ENCODE measurements at places on chromosomes 7 and 10.

DNA sequence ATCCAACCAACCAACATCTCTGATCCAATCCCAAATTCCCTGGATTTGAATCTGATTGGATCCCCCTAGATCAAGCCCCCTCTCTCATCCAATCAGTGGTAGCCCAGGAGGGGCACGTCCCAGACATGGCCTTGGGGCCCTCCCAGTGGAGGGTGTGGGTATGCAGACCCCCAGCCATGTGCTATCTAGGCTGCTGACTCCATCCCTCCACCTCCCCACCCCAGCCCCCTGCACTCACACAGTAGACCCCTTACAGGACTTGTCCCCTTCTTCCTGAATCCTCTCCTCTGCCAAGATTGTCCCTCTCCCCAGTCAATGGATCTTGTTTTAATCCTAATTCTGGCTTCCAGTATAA is 153.4 kb downstream of the OAT start:
- DNase-seq = no peak

- DNase-seq = no peak
Measured at GRCh38 chr7:137166363-137166762, 177.2 kb downstream of the PTN start.

DNA sequence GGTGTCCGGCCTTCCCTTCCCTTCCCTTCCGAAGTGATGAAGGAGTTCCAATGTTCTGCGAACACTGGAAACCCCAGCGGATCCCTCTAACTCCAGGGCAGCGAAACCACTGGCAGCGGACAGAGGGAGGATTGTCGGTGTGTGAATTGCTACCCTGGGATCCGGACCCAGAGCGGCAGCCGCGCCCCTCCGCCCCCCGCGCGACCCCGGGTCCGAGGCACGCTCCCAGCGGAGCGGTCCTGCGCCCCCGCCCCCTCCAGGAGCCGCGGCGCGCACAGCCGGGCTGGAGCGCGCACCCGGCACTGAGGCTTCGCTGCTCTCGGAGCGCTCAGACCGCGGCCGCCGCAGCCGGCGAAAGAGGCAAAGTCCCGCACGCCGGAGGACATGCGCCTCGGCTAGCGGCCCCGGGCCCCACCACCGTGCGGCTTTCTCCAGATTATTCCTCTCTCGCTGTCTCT is at the start of gene PTPRZ1:
PTPRZ1 (plus strand) TSS at position 331 of the 458 bp plus-strand sequence. CDS start 339 bp downstream, outside the sequence.
- no peak for DNase-seq

DNA sequence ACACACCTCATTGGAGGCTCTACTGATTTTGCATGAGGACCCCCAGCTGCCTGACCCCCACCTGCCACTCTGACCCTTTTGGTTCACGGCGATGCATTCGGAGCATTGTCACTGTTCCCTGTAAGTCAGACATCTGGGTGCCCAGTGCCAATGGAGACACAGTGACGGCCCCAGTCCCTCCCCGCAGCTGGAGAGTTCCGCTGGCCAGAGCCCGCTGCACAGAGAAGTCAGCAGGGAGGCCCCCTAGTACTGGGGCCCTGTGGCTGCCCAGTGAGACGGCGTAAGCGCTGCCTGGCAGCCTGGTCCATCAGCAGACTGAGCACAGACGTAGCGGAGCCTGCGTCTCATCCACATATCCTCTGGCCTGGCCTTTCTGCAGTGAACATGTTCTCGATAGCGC is 77.5 kb downstream of the NKX6-2 start:
- DNase-seq = no peak

GRCh38 chr7:111743244-111743847 is 181.1 kb upstream of the IMMP2L start:
- DNase-seq = no peak

DNA sequence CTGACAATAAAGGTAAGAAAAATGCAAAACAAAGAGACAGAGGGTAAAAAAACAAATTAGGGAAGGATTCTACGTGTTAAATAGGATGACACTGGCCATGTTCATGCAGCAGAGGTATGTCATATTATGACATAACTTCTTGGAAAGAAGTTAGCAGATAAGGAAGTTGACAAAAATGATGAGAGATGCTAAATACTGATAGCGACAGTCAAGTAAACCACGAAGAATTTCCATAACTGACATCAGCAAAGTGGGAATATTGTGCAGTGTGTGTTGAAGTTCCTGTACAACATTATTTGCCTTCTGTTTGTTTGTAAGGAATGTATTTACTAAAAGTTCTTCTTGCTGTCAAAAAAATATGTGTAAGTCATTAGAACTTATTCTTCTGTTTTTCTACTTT is 29.5 kb downstream of the MDH2 start:
- DNase-seq = no peak

- DNase-seq = no peak
Measured at GRCh38 chr10:122435212-122435827, 19.1 kb upstream of the ARMS2 start.
